ENCODE measurements at places on chromosomes 12 and 14.

GRCh38 chr12:111045941-111046340, 125.6 kb upstream of the MYL2 start:
- no peak for DNase-seq

- peak; percentile 18 for DNase-seq
Measured at GRCh38 chr12:55142669-55143565, 16.7 kb downstream of the OR9K2 start.

GRCh38 chr12:53670308-53670707, 5.6 kb downstream of the ATP5MC2 start:
- no peak for DNase-seq

DNA sequence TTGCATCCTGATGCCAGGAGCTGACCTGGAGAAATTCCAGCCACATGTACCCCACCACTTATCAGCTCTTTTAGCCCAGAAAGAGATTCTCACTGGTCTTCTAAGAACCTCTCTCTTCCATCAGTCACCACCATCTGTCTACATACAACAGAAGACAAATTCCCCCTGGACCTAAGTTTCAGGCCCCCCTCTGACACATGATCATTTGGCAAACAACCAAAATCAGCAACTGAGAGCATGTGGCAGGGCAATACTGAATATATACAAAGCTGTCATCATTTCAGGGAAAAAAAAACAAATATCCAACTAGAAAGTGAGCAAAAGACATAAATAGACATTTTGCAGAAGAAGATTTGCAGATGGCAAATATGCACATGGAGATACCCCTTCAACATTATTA, 180.2 kb downstream of the FOXN3 start:
- DNase-seq, result no peak

DNA sequence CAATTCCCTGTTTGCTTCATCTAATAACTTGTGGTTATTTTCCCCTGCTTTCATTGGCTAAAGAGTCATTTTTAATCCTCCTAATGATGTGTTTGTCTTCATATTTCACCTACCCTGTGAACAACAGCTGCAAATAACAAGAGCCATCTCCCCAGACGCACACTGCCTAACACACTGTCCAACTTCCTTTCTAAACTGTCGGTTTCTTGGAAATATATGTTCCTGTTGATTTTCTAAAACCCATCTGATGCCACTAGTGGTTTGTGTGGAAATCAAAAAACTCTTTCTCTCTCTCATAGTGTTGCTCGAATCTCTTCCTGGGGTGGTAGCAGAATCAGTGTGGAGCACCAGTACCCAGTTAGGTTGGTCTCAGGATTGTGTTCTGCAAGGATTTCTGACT, 226.9 kb downstream of the EPS8 start:
- DNase-seq, result no peak

DNA sequence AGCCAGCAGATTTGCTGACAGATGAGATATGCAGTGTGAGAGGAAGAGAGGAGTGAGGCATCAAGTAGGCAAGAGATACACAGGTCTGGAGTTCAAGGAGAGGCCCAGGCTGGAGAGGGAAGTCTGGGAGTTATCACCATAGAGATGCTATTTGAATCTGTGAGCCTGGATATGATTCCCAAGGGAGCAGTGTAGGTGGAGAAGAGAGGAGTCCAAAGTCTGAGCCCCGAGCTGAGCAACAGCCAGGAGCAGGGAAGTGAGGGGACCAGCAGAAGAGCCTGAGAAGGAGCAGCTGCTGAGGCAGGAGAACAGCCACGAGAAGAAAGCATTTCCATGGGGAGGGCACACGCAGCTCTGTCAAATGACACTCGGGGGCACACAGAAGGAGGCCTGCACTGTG, 20.2 kb upstream of the NXPH4 start:
- DNase-seq, result no peak

DNA sequence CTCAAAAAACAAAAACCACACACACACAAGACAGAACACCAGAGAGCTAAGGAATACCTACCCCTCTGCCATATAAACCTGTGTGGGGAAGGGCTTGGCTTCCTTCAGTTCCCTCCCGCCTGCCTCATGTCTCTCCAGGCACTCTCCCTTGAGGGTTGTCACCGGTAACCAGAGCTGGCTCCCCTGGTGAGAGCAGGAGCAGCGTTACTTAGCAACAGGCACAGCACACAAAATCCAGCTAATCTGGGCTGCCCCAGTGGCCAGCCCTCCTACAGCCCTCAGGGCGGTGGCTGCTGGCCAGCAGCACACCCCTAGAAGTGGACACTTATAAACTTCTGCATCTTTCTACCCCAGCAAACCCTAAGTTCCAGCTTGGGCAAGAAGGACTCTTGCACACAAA, 21.6 kb upstream of the NR4A1 start:
- no peak for DNase-seq

DNA sequence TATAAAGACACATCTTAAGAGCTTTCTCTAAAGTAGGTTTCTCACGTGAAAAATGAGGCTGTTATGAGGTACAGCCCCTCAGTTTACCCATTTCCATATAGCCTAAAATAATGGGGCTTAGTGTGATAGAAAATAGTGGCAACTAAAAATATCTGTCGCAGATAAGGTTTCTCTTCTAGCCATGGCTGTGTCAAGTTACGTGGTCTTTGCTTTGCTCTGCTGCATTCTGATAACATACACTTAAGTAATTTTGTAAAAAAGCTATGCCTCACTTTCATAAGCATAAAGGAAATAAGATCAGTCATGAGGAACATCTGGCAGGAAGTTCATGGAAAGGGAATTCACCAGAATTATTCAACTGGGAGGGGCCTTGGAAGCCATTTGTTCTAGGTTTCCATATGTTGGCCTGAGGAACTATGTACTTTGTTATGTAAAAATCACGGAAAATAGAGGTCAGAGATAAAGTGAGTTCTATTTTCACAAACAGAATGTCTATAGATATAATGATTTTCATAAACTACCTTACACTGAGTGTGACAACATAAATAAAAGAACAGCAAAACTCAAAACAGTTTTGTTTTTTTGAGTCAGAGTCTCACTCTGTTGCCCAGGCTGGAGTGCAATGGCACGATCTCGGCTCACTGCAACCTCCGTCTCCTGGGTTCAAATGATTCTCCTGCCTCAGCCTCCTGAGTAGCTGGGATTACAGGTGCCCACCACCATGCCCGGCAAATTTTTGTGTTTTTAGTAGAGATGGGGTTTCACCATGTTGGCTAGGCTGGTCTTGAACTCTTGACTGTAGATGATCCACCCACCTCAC, 195.6 kb upstream of the KRR1 start:
- DNase-seq, result no peak

- no peak for DNase-seq
Measured at GRCh38 chr14:93909429-93910128, 17.6 kb upstream of the FAM181A start.

GRCh38 chr12:98763656-98764055, 118.6 kb downstream of the APAF1 start:
- DNase-seq, result no peak

Measured in GM13976 (cell line).